Caudate nucleus (tissue), 63 donors: ENCODE measurements at places on chromosomes 4 and X.

- peak; percentile 20 for DNase-seq
Observed at GRCh38 chrX:40167850-40168479, 70.2 kb upstream of the BCOR start.

- no peak for DNase-seq
Observed at GRCh38 chrX:24790166-24790565, 96.4 kb downstream of the POLA1 start.

DNA sequence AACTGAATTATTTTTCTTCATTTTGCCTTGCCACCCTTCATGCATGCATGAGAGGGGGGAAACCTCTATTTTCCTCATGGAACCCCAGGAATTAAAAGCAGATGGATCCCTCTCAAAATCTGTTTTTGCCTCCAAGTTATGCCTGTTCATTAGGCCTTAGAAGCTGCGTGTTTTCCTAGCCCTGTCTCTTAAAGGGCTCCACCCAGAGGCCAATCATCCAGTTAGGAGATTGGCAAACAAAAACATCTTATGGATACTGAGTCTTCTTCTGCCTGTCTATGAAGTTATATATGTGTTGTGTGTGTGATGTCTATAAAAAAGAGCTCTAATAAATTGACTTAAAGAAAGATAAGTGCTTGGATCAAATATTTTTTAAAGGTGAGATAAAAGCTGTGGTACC is 142.9 kb downstream of the ANAPC10 start:
- no peak for DNase-seq

DNA sequence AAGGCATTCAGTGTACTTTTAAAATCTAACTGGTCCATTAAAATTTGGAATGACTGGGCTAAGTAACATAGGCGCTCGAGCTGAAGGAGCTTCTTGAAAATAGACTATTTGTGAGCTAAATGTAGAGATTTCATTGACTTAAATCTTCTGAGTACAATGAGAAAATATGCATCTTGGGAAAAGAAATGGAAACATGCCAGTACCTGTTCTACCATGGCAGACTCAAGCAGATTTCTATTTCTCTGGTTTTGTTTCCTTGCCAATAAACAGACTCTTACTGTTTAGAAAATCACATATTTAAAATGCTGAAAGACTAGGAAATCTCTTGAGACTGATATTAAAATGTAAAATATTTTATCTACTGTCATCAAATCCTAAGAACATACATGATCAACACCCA is 678.1 kb downstream of the FAT4 start:
- no peak for DNase-seq

DNA sequence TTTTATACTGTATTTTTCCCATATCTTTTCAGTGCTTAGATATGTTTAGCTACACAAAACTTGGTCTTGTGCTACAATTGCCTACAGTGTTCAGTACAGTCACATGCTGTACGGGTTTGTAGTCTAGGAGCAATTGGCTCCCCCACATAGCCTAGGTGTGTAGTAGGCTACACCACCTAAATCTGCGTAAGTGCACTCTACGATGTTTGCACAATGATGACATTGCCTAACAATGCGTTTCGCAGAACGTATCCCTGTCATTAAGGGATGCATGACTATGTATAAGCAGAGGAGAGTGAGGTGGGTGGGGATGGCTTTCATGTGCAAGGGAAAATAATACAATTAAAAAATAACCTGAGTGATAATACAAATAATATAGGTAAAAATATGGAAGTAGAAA is 131.4 kb downstream of the GBA3 start:
- no peak for DNase-seq

GRCh38 chrX:83508006-83508405 is at the start of gene POU3F4:
TSS of gene POU3F4 (plus strand) at chrX:83508290. CDS start at chrX:83508325, 35 bp downstream.
- no peak for DNase-seq

GRCh38 chr4:35541888-35542213 is 702.5 kb downstream of the ARAP2 start:
- no peak for DNase-seq

DNA sequence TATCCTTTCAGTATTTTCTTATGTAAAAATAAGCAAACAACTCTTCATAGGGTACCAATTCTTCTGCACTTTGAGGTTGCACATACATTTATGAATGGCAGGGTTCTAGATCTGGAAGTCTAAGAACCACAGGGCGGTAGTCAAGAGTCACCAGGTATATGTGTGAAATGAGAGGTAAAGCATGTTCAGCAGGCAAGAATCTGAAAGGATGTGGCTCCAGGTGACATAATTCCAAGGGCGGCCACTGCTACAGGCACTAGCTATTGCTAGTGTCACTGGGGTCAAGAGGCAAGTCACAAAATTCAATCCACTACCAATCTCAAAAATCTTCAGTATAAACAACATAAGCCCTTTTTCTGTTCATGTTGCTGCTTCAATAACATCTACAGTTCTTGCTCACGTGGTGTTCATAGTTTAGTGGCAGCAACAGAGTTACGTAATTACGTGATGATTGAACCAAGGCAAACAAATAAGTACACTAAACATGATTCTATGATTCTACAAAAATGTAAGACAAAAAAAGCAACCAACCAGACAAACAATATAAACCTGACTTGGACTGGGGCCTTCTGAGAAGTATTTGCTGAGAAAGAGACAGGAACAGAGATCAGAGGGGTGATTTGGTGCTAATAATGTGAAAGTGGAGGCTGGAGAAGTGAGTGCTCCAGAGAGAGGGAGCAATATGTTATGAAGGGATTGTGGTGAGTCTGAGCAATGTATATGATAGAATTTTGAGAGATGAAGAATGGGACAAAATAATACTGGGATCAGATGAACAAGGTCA is 101.7 kb downstream of the NAA11 start:
- DNase-seq = no peak

DNA sequence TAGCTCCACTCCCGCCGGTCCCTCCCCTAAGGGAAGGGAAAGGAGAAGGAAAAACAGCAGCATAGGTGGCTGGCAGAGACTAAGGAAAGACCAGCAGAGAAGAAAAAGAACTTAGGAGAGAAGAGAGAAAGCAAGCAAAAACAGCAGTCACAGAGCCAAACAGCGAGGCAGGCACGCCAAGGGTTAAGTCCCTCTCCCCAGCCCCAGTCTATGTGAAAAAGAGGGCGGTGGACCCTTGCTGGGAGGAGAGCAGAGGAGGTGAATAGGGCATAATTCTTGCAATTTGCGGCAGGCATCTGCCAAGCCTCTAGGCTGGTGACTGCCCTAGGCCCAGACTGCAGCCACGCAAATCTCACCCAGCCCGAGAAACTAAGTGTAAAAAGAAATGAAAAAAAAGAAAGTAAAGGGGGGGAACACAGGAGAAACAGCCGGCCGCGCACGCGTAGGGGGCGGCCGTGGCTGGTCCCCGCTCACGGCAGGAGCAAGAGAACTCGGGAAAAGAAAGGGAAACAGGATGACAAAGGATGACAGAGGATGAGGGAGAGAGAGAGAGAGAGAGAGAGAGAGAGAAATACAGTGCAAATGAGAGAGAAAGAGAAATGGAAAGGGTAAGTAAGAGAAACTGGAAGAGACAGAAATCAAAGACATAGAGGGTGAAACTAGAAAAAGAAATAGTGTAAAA is 48.6 kb downstream of the MAGEA9 start:
- no peak for DNase-seq

DNA sequence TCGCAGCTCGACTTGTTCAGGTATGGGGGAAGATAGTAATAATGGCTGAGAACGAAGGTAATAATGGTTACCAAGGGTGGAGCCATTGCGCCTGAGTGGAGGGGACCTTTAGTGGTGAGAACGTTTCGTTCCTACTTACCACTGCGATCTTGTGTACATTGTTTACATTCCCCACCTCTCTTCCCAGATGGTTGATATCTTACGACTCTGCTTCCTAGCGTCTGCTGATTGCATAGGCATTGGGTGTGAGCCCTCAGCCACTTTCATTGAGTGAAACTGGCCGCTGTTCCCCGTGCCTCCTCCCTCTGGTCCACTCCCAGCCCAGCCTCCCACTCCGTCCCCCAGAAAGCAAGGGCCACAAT is 850 bp downstream of the IGBP1 start:
- no peak for DNase-seq

DNA sequence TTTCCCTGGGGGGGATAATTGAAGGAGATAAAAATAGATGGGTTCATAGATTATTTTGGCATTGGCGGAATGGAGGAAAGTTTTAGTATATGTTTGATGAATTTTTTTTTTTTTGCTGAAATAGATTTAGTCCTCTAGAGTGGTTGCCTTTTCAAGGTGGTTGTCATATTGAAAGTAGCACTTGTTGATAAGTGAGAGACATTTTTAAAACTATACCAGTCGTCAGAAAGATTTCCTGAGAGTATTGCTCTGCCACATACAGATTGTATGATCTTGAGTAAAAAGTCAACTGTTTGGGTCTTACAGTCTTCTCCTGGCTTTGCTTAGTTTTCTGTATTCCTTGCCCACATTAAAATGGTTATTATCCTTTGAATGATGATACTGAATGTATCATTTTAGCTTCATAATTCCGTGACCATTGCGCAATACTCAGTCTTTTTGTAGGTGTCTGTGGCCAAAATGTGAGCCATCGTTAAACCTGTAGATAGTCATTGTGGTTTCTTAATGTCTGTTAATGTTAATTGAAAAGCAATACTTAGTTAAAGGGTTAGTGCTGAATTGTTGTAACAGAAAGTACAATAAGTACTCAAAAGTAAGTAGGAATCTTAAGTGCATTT is 7.1 kb downstream of the SMARCAD1 start:
- no peak for DNase-seq

DNA sequence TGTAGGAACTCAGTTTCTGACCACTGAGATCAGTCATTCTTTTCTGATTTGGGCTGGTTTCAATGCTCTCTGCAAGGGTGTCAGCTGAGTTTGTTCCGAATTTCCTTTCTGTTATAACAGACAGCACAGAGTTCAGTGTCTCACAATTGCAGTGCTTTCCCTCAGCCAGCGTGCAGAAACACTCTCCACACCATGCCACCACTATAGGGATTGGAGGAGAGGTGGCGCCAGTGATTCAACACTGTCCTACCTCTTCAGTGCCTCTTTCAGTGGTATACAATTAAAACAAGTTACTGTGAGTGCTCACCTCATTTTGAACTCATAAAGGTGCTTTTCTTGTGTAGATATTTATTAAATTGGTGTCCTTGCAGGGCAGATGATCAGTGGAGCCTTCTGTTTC is 413.2 kb upstream of the CXorf51B start:
- no peak for DNase-seq

DNA sequence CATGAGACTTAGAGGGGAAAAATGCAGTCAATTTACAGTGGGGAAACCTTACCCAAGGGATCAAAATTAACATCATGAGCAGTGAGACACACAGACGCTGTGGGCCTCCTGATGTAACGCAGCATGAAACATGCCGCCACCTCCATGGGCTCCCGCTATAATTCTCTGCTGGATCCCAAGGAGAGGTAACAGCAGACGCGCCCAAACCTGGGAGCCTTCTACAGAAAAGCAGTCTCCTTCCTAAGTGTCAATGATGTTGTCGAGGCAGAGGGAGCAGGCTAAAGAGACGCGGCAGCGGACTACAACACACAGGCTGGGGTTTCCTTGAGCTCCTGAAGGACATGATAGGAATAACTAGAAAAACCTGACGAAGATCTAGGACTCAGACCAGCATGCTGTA is 142.3 kb downstream of the AFAP1 start:
- DNase-seq = no peak

DNA sequence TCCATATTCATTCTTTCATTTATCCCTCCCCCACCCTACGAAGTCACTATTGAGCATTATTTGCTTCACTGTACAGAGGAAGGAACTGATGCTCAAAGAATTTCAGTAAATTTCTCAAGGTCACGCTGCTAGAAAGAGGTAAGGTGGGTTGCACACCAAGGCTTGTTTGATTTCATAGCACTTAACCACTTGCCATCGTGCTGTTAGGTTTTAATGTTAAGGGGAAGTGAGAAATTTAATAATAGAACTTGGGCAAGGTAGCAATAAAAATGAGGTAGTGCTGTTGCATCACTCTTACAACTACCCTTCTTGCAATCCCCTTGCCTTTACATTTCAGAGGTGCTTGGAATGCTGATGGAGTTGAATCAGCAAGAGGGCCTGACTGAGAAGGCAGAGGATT is 343.1 kb downstream of the MID1IP1 start:
- no peak for DNase-seq

DNA sequence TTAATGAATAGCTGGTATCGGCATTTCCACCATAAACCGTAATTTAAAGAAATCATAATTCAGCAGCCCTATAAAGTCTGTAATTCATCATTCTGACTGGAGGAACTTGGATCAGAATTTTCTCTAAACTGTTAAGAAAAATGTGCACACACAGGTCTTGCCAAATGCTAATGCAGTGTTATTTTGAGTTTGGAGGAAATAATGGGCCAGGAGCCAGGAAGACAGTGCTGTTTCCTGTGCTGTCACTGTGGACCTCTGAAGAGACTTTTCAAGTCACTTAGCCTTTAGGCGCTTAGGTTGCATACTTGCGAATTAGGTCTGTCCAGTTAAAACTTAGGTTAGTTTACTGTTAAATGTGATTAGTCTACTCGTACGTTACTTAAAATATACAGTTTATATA is 137.5 kb upstream of the ANXA3 start:
- no peak for DNase-seq

- DNase-seq = no peak
Observed at GRCh38 chr4:37434469-37434868, 189.9 kb downstream of the NWD2 start.

GRCh38 chr4:10345381-10345784 is 111.8 kb downstream of the ZNF518B start:
- DNase-seq = no peak

- DNase-seq = no peak
Observed at GRCh38 chrX:63434665-63435064, 83.5 kb upstream of the SPIN4 start.

- no peak for DNase-seq
Observed at GRCh38 chr4:65918212-65918611, 247.9 kb upstream of the EPHA5 start.

- DNase-seq = no peak
Observed at GRCh38 chr4:109872950-109873656, 25.2 kb downstream of the LRIT3 start.

DNA sequence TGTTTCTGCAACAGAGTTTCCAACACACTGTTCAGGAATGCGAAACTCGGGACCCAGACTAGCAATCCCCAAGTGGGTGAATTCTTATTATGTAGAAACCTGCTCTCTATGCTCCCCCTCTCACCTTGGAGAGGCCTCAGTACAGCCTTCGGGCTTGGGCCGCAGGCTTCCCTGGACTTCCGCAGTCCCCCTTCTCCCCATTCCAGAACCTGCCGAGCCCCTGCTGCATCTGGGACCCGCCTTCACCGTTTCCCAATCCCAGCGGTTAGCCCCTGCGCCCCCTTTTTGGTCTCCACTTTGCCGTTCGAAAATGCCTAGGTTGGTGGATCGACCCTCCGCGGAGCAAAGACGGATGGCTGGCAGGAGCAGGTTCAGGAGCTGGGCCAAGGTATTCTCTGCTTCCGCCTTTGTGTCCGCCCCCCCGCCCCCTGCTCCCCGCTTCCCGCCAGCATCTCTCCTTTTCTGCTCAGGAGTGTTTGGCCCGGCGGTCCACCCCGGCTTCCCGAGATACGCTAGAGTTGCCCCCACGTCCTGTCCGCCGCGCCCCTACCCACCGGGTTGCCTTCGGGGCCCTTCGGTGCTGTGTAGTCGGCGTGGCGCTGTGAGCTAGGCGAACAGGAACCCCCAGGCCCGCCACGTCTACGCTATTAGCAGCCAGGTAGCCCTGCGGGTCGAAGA is 11.5 kb downstream of the HAND2 start:
- DNase-seq = no peak
